ENCODE measurements at places on chromosomes 1 and 21.

DNA sequence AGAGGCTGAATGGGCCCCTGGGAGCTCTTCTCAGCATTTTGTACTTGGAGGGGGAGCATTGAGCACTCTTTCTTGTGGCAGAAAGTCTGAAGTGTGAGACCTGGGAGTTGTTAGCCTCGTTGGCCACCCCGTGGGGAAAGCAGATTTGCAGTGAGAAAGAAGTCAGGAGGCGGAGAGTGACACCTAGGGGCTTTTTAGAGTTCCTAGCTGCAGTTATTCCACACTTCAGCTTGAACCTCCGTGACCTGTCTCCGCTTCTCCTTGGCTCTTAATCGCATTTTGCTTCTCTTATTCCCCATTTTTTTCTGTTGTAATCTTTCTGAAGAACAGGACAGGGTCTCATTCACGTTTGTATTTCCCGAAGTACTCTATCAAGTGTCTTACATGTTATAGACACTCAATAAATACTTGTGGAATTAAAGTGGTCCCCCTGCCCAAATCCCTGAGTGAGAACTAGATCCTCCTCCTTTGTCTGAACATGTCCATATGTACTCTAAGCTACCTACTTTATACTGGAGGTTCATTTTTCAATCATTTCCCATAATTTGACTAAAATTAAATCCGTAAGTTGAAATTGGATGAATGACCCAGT, 14.5 kb upstream of the C1orf141 start:
- DNase-seq, result peak; percentile 42

DNA sequence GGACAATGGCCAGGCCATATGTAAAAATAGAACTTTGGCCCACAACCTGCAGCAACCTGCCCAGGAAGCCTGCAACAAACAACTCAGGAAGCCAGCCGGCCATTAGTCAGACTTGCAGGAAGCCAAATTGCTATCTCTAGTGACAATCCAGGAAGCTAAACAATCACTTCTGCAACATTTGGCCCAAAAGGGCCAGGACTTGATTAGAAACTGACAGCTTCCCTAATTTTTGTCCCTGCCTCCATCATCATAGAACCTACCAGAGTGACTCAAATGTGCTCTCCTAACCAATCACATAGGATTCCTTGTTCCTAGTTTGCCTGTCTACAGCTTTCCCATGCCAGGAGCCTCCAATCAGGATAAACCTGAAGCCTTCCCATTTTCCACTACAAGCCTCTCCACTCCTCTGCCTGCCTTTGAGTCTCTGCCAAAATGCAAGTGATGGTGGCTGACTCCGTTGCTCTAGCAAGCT, 639.3 kb downstream of the PTPRU start:
- peak; percentile 8 for DNase-seq

- no peak for DNase-seq
These were observed 18.1 kb upstream of the PDZK1IP1 start for GRCh38 chr1:47207803-47208373.

- no peak for DNase-seq
These were observed 23.9 kb upstream of the PBX1 start for GRCh38 chr1:164534863-164535610.

DNA sequence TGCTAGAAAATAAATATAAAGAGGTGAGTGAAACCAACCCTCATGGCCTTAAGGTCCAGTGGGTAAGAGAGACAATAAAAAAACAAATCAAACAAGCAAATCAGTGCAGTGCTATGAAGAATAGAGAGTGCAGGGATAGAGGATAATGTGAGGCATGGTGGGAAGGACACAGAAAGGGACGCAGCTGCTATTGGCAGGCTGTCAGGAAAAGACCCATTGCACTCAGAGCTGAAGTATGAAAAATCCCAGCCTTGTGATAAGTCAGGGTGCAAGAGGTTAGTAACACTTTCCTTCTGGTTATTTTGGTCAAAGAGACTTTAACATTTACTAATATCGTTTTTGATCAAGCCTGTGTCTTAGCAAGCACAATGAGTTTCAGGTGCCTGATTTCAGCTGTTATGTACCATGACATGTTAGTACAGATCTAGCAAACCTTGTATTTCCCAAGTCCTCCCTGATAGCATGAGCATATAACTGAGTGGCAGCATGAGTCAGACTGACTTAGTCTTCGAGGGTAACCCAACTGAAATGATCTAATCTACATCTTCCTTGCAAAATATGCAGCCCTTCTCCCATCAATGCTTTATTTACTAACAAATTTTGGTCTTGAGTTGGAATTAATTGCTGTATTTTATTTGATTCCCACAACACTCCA, 31.7 kb downstream of the CHML start:
- no peak for DNase-seq

DNA sequence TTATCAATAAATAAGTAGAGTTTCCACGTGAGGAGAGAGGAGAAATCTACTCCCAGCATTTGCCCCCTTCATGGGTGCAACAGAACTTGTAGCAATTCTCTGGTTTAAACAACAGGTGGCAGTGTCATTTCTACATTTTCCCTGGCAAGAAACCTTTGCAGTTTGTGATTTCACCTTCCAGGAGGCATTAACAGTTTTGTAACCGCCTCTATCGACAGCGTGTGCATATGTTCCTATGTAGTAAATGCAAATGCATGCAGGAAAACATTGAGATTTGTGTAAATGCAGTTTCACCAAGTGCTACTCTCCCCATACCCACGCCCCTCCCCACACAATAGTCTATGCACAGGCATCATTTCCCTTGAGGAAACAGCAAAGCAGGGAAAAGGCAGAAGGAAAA, 494.7 kb downstream of the SMYD3 start:
- peak; percentile 5 for DNase-seq

DNA sequence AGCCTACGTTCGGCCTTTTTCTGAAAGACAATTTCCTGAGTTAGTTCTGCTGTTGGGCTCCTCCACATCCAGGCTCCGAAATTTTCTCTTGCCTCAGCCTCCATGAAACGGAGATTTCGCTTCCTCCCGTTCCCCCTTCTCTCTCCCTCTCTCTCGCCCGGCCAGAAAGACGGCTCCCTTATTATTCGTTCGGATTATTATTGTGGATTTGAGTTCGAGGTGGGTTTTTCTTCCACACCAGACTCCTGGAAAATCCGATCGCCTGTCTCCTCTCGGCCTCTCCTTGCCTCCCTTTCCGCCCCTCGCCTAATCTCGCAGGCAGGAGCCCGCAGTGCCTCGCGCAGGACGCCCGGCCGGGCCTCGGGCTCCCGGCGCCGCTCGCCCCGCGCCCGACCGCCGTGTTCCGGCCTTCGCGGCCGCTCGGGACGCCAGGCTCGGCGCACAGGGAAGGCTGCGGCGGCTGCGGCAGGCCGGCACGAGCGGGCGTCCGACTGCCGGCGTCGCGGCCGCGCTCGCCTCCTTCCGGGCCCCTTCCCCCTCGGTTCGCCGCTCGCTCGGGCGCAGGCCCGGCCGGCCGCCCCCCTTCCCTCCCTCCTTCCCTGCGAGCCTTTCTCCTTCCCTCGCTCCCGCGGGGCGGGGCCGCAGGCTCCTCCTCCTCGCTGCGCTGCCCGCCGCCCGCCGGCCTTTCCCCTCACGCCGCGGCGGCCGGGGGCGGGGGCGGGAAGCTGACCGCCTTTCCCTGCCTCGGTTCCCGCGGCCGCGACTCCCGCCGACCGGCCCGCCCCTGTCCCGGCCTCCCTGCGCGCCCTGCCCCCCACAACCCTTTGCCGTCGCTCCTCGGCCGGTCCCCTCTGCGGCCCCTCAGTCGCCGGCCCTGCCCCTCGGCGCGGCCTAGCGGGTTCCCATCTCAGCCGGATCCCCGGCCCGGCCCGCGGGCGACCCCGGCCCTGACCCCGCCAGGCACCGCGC, at the start of gene ARHGEF11:
ARHGEF11 (minus strand) TSS at position 493 of the 969 bp plus-strand sequence. CDS start 1,412 bp downstream, outside the sequence.
- DNase-seq, result peak; percentile 83

DNA sequence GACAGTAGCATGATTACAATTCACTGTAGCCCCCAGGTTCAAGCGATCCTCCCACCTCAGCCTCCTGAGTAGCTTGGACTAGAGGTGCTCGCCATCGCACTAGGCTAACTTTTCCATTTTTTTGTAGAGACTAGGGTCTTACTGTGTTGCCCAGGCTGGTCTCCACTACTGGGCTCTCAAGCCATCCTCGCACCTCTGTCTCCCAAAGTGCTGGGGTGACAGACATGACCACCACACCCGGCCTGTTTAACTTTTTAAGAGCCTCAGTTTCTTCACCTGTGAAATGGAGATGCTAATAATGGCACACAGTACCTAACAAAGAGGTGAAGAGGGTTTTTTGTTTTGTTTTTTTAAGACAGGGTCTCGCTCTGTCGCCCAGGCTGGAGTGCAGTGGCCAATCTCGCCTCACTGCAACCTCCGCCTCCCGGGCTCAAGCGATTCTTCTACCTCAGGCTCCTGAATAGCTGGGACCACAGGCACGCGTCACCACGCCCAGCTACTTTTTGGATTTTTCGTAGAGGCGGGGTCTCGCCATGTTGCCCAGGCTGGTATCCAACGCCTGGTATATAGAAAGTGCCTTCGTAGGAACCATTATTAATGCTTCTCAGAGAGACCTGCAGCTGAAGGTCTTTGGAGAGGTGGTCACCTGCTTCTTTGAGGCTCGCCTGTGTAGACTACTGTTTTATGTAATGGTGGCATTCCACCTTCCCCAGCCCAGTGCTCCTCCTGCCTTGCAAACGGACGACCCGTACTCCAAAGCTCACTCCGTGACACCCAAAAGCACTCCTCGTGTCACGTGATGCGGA, 567 bp downstream of the PMVK start:
- no peak for DNase-seq

DNA sequence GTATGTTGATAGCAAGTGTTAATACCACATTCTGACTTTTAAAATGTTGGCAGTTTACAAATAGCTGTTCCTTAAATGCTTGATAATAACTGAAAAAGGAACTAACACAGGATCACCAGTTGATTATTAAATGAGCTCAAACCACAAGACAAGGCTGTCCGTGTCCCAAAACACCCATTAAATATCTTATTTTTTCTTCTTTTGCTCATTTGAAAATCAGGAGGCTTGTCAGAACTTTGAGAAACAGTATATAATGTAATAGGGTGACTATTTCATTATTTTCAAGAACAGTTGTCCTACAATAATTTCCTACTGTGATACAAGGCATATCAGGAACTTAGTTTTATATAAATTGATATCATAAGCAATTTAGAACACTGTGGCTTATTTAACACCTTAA, 2.7 kb downstream of the CDKN2C start:
- no peak for DNase-seq

GRCh38 chr1:39655578-39656268, 16.2 kb downstream of the NT5C1A start:
- no peak for DNase-seq

DNA sequence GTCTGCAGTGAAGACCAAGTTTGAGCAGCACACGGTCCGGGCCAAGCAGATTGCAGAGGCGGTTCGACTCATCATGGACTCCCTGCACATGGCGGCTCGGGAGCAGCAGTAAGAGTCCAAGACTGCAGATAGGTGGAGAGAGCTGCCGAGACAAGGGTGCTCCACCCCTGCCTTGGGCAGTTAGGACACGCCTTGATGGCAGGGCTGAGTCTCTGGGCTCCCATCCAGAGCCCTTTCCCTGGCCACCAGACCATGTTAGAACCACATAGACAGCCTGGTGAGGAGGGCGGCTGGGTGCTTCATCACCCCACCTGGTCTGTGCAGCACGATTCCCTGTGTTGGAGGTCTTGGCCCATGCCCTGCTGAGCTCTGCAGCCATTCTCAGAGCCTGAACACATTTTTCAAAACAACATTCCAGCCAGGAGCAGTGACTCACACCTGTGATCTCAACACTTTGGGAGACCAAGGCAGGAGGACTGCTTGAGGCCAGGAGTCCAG, 17.3 kb upstream of the MIIP start:
- no peak for DNase-seq

DNA sequence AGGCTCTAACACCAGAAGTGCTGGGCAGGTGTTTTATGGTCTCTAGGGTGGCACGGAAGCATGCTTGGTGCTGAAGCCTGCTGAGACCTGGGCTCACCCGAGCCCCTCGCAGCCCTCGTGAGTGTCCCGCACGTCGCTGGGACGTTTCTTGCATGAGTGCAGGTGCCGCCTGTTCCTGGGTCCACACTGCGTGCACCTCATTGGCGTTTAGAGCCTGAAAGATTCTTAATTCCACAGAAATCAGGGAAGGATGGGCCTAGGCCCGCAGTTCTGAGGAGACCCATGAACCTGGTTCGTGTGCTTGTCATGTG, 43.8 kb upstream of the DIP2A start:
- DNase-seq, result no peak

DNA sequence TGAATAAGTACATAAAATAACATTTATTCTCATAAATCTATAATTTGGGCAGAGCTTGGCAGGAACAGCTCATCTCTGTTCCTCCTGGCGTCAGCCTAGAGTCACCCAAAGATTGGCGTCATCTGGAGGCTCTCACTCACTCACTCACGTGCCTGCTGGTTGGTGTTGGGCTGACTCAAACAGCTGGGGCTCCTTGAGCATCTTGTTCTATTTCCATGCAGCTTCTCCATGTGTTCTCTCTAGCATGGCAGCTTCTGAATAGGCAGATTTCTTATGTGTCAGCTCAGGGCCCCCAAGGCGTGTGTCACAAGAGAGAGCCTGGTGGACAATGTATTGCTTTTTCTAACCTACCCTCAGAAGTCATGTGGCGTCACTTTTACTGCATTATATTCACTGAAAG, 70.6 kb upstream of the RAB3GAP2 start:
- DNase-seq, result no peak

- DNase-seq, result no peak
These were observed 41.0 kb upstream of the SCAF4 start for GRCh38 chr21:31772674-31773555.

- no peak for DNase-seq
These were observed at the start of gene LGR6 for GRCh38 chr1:202193614-202194327. Gene LGR6, plus strand, starts transcription at chr1:202193799. Its CDS starts 191 bp downstream, at chr1:202193990.

GRCh38 chr1:101237229-101237837, 514 bp downstream of the S1PR1 start:
- no peak for DNase-seq

GRCh38 chr1:170657275-170657853, 6.6 kb upstream of the PRRX1 start:
- DNase-seq, result no peak

DNA sequence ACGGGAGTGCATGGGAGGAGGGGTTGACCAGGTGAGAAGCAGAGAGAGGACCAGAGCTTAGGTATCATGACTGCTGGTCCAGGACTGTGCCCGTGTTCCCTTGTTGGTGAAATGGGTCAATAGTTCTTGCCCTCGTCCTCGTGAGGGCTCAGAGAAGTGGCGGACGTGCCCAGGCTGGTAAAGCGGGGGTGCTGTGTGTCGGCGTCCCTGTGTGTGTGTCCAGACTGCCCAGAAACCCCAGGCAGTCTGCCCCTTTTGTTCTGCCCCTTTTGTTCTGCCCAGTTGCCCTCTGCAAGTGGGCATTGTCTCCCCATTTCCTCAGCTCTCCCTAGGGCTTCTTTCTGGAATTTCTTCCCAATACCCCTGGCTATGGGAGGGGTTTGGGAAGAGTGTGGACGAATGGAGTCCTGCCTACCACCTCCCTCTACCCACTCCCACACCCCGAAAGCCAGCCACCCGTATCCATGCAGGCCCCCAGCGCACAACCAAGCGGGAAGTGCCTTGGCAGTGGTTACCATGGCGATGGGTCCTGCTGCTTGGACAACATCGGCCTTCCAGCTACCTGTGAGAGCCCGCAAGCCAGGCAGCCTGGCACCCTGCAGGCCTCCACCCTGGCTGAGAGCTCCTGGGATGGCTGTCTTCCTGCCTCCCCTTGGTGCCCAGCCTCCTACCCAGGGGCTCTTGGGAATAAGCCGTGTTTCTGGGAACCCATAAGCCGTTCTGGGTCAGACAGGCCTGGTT, 34.7 kb downstream of the ACOT11 start:
- no peak for DNase-seq
